Trophoblast cell (in vitro differentiated cells and primary cell): ENCODE measurements at places on chromosomes 2 and 18.

DNA sequence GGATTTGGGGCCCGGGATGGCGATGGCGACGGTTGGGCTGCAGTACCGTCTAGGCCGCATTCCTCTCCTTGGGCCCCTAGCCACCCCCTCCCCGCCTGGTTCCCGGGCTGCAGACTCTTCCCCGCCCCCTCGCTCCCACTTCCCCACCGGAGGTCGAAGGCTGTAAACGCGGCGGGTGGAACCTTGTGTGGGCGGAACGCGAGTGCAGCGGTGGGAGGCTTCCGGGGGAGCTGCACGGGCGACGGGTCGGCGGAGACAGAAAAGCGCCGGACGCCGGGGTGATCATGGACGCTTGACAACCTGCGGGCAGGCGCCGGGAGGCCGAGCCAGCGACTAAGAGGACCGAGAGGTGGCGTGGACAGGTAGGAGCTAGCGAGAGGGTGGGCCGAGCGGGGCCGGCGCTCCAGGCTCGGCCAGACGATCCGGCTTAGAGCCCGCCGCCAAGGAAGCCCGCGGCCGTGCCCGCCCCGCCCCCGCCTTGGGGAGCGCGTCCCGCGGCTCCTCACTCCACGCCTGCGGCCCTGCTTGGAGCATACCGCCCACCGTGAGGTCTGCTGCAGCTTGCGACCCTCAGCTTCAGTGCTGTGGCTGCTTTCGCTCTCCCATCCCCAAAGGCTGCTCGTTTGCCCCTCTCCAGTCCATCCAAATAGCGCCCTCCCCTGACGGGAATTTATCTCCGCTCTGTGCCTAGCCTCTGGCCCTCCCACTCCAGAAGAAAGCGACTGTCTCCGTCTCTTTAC, at the start of gene COPS7B:
TSS of gene COPS7B (plus strand) at position 269 of the 740 bp plus-strand sequence. CDS start 2,126 bp downstream, outside the sequence.
- H3K4me3 ChIP-seq, result peak within 1 kb of the TSS; percentile 95
- H3K27ac ChIP-seq, result peak within 1 kb of the TSS; percentile 86
- no peaks in the 10 kb centered on the region for H3K27me3 ChIP-seq
- peaks cover 9% of the 10 kb centered on the region for H3K4me1 ChIP-seq
- peak; percentile 61 for DNase-seq
- H3K36me3 ChIP-seq, result peaks cover 9% of the 10 kb centered on the region

DNA sequence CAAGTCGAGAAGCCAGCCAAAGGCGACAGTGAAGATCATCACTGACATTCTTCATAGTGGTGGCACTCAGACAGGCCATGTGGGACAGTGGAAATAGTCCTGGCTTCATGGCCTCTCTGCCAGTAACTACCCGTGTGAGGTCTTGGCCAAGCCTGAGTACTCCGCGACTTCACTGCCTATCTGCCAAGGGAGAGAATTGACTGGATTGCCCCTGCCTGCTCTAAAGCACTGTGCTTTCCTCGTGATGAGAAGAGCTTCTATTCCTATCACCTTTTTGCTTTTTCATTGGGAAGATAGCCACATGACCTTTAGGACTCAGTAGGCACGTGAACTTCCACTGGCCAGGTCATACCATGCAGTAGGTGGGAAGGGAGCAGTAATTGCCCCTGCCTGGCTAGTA, 239.3 kb downstream of the HAUS1 start:
- H3K4me1 ChIP-seq, result no peaks in the 10 kb centered on the region
- H3K4me3 ChIP-seq, result no peak overlapping the region
- no peaks in the 10 kb centered on the region for H3K27me3 ChIP-seq
- no peak overlapping the region for H3K27ac ChIP-seq
- DNase-seq, result no peak

DNA sequence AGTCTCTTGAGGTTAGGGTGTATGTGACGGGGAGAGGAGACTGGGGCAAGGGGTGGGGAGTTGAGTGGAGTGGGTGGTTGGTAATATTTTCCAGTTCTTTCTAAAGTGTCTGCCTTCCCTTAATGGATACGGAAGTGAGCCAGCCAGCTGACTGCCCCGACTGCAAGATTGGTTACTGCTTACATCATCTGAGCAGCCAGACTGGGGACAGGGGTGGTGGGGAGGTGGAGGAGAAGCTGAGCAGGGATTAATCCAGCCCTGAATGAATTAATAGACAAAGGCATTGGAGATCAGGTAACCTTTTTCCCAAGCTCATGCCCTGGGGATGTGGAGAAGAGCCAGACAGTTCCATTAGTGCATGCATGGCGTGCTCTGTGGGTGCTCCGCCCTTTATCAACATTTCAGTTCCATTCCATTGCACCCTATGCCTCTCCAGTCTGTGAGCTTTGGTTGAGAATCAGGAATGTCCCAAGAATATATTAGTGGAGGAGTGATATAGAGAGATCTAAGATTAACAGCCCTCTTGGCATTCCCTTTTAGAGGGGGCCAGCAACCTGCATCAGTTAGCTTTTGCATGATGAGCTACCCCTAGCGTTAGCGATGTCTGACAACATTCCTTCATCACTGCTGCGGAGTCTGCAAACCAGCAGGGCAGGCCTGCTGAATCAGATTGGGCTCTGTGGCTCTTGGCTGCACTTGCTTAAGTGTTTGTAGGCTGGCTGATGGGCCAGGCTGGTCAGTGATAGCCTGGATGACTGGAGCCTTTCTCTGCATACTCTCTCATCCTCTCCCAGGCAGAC, 67.4 kb downstream of the TNP1 start:
- H3K27ac ChIP-seq, result peak overlapping the region; percentile 67
- no peaks in the 10 kb centered on the region for H3K36me3 ChIP-seq
- DNase-seq, result peak; percentile 72
- no peak overlapping the region for H3K4me3 ChIP-seq
- peaks cover 4% of the 10 kb centered on the region for H3K4me1 ChIP-seq
- no peaks in the 10 kb centered on the region for H3K27me3 ChIP-seq

GRCh38 chr2:236164201-236164924, 3.8 kb downstream of the GBX2 start:
- no peak overlapping the region for H3K27ac ChIP-seq
- H3K4me1 ChIP-seq, result peaks cover 24% of the 10 kb centered on the region
- H3K36me3 ChIP-seq, result no peaks in the 10 kb centered on the region
- peaks cover 99% of the 10 kb centered on the region for H3K27me3 ChIP-seq
- DNase-seq, result no peak

DNA sequence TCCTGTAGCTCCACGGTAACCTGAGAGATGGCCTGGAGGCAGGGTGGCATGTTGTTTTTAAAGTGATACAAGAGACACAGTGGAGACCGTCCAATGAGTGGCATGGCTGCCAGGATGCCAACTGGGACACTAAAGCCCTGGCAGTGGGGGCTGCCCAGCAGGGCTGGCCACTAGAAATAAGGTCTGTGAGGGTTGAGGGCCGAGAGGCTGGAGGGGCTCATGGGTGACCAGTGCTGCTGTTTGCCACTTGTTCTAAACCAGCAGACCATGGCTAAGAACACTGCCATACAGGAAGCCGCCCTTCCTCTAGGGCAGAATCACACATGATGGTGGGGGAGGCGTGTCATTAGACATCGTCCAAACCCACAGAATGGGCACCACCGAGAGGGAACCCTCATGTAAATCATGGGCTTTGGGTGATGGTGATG, 71.9 kb downstream of the ALPK2 start:
- H3K4me3 ChIP-seq, result peak overlapping the region; percentile 11
- H3K36me3 ChIP-seq, result no peaks in the 10 kb centered on the region
- H3K27me3 ChIP-seq, result no peaks in the 10 kb centered on the region
- peak overlapping the region; percentile 30 for H3K27ac ChIP-seq
- no peak for DNase-seq

DNA sequence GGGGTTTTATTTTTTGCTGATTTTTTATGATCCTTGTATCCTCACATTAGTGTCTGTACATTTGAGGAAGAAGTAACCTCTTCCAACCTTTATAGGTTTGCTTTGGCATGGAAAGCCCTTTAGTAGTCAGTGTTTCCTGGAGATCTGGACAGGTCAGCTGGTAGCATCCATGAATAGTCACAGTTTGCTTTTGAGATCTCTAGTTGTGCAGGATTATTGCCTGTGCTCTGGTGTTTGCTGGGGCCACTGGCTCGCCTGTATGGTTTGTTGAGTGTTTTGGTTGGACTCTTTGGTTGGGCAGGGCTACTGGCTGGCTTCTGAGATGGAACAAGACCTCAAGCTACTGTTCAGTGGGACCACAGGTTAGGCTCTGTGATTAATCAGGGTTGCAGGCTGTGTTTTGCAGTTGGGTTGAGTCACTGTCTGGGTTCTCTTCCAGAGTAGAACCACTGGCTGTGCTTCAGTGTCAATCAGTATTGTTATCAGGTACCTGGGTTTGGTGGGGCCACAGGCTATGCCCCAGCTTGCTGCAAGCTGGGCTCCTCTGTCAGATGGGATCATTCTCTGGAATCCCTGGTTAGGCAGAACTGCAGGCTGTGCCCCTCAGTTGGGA, 20.0 kb downstream of the SP140L start:
- no peak for DNase-seq
- no peak overlapping the region for H3K4me3 ChIP-seq
- no peak overlapping the region for H3K27ac ChIP-seq
- H3K36me3 ChIP-seq, result no peaks in the 10 kb centered on the region

- H3K4me1 ChIP-seq, result peaks cover 7% of the 10 kb centered on the region
- no peak overlapping the region for H3K27ac ChIP-seq
- no peaks in the 10 kb centered on the region for H3K27me3 ChIP-seq
- DNase-seq, result no peak
These were observed 103.4 kb upstream of the MYCN start for GRCh38 chr2:15836689-15837610.

DNA sequence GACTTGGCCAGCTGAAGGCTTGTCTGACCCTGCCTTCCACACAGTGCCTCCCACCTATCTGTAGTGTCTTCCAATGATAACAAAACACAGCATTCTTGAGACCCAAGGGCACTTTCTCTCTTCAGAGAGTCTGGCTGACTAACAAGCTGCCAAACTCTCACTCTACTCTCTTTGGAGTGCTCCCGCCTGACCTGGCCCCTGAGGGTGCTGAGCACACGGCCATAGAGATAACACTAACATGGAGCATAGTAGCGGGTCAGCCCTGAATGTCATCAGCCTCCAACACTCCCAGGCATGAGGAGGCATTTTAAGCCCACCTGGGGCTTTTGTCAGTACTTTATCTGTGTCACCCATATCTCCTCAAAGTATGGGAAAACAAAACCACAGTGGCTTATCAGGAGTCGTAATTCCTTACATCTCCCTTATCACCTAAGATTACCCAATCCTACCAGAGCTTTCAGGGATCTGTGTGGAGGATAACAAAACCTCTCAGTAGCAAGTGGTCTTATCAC, 160.3 kb upstream of the TCF4 start:
- H3K27me3 ChIP-seq, result no peaks in the 10 kb centered on the region
- peak overlapping the region; percentile 20 for H3K27ac ChIP-seq
- H3K36me3 ChIP-seq, result no peaks in the 10 kb centered on the region
- peaks cover 7% of the 10 kb centered on the region for H3K4me1 ChIP-seq

DNA sequence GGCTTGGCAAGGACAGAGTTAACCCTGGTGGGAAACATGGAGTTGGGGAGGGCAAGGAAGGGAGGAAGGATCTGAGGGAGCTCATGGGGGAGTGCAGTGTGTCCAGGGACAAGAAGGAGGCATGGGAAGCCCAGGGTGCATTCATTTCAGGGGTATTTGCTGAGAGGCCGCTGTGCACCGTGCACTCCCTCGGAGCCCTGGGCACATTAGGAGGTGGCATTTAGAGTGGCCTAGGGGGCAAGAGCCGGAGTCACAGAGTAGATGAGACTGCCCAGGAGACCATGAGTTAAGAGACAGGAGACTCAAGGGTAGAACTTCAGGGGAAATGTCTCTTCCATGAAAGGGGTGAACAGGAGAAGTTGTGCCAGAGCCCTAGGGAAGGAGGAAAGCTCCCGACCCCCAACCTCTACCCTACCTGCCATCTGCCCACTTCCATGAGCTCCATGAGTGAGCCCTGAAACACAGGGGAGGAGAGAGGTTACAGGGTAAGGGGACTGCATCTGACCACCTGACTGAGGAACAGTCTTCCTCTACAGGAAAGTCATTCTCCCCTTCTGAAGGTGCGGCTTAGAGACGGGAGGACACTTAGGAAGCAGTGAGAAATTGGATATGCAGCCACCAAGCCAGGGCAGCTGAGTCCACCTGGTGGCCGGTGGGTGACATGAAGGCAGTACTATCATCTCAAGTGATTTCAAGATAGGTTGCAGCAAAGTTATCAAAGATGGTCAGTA, 58.5 kb upstream of the COPS8 start:
- DNase-seq, result peak; percentile 64
- H3K4me3 ChIP-seq, result no peak overlapping the region
- H3K27ac ChIP-seq, result no peak overlapping the region
- H3K27me3 ChIP-seq, result no peaks in the 10 kb centered on the region
- H3K36me3 ChIP-seq, result no peaks in the 10 kb centered on the region

- DNase-seq, result no peak
- H3K27me3 ChIP-seq, result no peaks in the 10 kb centered on the region
- H3K27ac ChIP-seq, result no peak overlapping the region
- H3K36me3 ChIP-seq, result no peaks in the 10 kb centered on the region
- H3K4me3 ChIP-seq, result no peak overlapping the region
These were observed 110.2 kb downstream of the TDRD15 start for GRCh38 chr2:21234001-21234400.

DNA sequence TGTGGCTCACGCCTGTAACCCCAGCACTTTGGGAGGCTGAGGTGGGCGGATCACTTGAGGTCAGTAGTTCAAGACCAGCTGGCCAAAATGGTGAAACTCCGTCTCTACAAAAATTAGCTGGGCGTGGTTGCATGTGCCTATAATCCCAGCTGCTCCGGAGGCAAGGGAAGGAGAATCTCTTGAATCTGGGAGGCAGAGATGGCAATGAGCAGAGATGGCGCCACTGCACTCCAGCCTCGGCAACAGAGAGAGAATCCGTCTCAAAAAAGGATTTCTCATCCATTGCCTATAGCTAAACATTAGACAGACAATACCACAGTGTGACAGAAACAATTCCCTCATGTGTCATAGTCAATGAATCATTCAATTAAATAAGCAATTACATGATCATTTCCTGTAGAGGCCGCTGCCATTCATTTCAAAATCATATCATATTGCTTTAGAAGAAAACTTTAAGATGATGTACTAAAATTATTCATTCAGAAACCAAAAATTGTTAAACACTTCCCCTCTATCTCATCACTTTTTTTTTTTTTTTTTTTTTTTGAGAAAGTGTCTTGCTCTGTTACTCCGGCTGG, 69.5 kb upstream of the TGIF1 start:
- H3K27me3 ChIP-seq, result no peaks in the 10 kb centered on the region
- H3K27ac ChIP-seq, result no peak overlapping the region
- peak; percentile 61 for DNase-seq
- no peak overlapping the region for H3K4me3 ChIP-seq
- no peaks in the 10 kb centered on the region for H3K36me3 ChIP-seq
- no peaks in the 10 kb centered on the region for H3K4me1 ChIP-seq

DNA sequence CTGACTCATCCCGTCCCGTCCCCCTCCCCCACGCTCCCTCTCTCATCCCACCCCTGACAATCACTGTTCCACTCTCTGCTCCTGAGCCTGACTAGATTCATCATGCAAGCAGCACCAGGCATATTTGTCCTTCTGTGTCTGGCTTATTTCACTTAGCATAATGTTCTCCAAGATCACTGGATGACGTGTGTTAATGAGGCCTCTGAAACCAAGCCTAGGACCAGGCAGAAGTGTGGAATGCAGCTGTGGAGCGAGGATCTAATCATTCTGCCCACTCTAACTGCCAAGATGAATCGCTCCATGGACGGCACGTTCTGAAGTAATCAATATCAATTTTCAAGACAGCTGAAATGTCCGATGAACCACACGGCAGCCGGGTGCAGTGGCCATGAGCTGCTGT, 122.4 kb upstream of the ZNF236 start:
- H3K36me3 ChIP-seq, result no peaks in the 10 kb centered on the region
- no peak overlapping the region for H3K4me3 ChIP-seq
- DNase-seq, result no peak
- no peak overlapping the region for H3K27ac ChIP-seq

GRCh38 chr2:205170399-205170798, 511.9 kb upstream of the NRP2 start:
- no peak for DNase-seq
- H3K27me3 ChIP-seq, result no peaks in the 10 kb centered on the region
- no peaks in the 10 kb centered on the region for H3K36me3 ChIP-seq
- H3K4me1 ChIP-seq, result peaks cover 3% of the 10 kb centered on the region
